Fibroblast of lung (primary cell): ENCODE measurements at places on chromosomes 6 and 20.

DNA sequence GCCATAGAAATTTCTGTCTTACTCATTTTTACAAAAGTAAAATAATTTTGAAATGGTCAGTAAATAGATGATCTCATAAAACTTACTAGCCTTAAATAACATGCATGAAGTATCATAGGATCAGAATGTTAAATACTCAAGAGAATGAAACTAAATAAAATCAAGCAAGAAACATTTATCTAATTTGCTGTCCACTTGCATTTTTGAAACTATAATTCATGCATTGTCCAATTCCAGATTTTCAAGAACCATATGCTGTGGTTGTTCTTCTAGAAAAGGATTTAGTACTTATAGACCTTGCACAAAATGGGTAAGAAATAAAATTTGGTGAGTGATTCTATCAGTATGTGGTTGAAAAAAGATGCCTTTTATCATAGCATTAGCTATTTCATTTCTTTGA lies 107.0 kb downstream of the STXBP5 start:
- no peaks in the 10 kb centered on the region for H3K27me3 ChIP-seq
- H3K4me3 ChIP-seq, result no peak overlapping the region
- DNase-seq, result peak; percentile 5
- H3K4me1 ChIP-seq, result no peaks in the 10 kb centered on the region
- H3K36me3 ChIP-seq, result no peaks in the 10 kb centered on the region

GRCh38 chr6:153135681-153136080 lies 4.6 kb upstream of the RGS17 start:
- no peak for DNase-seq
- no peaks in the 10 kb centered on the region for H3K36me3 ChIP-seq
- no peaks in the 10 kb centered on the region for H3K27me3 ChIP-seq
- H3K4me1 ChIP-seq, result no peaks in the 10 kb centered on the region
- no peak overlapping the region for H3K27ac ChIP-seq
- H3K4me3 ChIP-seq, result no peak overlapping the region

- H3K4me3 ChIP-seq, result no peak overlapping the region
- no peak for DNase-seq
- H3K36me3 ChIP-seq, result no peaks in the 10 kb centered on the region
- H3K4me1 ChIP-seq, result no peaks in the 10 kb centered on the region
- no peaks in the 10 kb centered on the region for H3K27me3 ChIP-seq
- H3K27ac ChIP-seq, result no peak overlapping the region
Measured at GRCh38 chr20:40606237-40606636, 82.8 kb downstream of the MAFB start.

- H3K27ac ChIP-seq, result no peak overlapping the region
- H3K4me3 ChIP-seq, result no peak overlapping the region
- H3K27me3 ChIP-seq, result peaks cover 18% of the 10 kb centered on the region
- H3K36me3 ChIP-seq, result no peaks in the 10 kb centered on the region
- H3K4me1 ChIP-seq, result no peaks in the 10 kb centered on the region
- DNase-seq, result no peak
Measured at GRCh38 chr6:30957716-30958115, 16.9 kb downstream of the MUCL3 start.

- no peak for DNase-seq
- H3K27me3 ChIP-seq, result no peaks in the 10 kb centered on the region
- H3K4me1 ChIP-seq, result no peaks in the 10 kb centered on the region
- H3K27ac ChIP-seq, result no peak overlapping the region
- H3K36me3 ChIP-seq, result no peaks in the 10 kb centered on the region
- H3K4me3 ChIP-seq, result no peak overlapping the region
Measured at GRCh38 chr20:59736366-59736765, 132.0 kb downstream of the PHACTR3 start.
